ENCODE measurements at places on chromosomes 7 and 10.
A peak's percentile ranks its signal among the peaks of the same experiment; 100 is the strongest.

- no peak for DNase-seq
Measured at GRCh38 chr10:44984671-44985101, 6.1 kb upstream of the DEPP1 start.

DNA sequence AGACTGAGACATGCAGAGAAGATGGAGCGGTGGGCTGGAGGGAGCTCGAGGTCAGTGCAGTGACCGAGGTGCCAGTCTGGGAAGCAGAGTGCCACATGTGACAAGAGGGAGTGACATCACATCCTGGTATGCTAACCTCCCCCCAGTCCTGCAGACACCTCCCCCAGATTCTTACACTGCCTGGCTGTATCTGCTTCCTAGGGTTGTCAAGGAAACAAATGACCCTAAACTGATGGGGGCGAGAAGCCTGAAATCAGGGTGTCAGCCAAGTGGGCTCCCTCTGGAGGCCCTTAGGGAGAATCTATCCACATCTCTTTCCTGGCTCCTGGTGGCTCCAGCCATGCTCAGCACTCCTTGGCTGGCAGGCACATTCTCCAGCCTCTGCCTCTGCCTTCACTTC is 316.1 kb upstream of the ZMIZ1 start:
- DNase-seq: no peak

DNA sequence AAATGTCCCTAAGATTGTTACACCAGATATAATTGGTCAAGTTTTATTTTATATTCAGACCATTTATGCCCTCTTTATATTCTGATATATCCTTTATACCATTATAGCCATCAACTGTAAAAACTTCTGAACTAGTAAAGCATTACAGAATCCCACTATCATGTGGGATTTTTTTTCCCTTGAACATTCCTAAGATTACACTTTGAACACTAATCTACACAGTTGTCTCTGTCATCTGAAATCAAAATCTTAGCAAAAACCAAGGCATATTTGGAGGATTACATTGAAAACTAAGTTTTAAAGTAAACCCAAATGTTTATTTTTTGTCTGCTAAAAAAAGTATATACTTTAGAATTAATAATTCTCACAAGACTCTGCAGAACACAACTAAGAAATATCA is 116.2 kb upstream of the GPR22 start:
- DNase-seq: peak; percentile 41

GRCh38 chr7:33836797-33837355 is 68.5 kb upstream of the BMPER start:
- DNase-seq: no peak

- no peak for DNase-seq
Measured at GRCh38 chr7:70384024-70384423, 747.9 kb upstream of the GALNT17 start.

GRCh38 chr7:29149036-29149435 is 2.7 kb upstream of the CPVL start:
- DNase-seq: no peak

- peak; percentile 84 for DNase-seq
Measured at GRCh38 chr7:28052933-28053332, 127.7 kb downstream of the JAZF1 start.

DNA sequence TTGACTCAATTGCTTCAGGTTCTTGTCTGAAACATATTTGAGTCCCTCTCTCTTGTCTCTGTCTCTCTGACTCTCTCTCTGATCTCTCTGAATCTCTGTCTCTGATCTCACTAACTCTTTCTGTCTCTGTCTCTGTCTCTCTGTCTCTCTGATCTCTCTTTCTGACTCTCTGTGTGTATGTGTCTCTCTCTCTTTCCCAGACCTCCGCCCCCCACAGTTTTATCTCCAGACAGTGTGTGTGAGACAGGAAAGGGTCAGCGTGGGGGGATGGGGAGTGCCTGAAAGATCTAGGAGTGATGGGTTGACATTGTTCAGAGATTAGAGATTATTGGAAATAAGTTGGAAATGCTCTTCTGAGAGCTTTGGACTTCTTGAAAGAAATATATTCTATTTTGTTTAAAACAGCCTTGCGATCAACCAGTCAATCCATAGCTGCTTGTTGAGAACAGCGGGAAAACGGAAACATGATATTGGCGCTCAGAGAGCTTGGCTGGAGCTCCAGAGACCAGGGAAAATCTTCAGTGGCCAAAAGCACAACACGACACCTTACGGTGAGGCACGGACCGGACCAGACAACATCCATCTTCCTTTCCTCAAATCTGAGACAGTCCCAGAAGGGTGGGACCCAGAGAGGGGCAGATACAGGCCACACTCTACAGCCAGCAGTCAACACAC is 35.5 kb downstream of the CALML3 start:
- peak; percentile 30 for DNase-seq

DNA sequence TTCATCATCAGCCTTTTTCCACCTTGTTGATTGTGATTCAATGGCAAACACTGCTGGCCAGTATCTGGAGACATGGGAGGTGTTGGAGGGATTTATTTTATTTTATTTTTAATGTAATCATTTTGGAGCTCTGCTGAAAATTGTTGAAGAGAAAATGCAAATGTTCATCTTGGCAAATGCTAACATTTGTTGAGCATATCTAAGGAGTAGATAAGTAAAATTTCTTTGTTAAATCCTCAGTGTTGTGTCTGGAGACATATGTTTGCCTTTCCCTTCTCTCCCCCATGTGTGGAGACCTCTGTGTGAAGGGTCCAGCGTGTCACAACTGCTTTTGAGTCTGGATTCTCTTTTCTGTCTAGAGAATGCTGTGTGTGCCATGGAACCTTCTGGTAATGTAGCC is 300.3 kb downstream of the FZD1 start:
- DNase-seq: no peak

GRCh38 chr10:48603421-48604038 is 1.3 kb downstream of the ARHGAP22 start:
- no peak for DNase-seq

- peak; percentile 35 for DNase-seq
Measured at GRCh38 chr10:80196270-80196949, 8.9 kb downstream of the ANXA11 start.

- DNase-seq: no peak
Measured at GRCh38 chr10:124239134-124239533, 145.7 kb upstream of the CHST15 start.

- DNase-seq: no peak
Measured at GRCh38 chr7:117565226-117565625, 85.4 kb downstream of the CFTR start.

DNA sequence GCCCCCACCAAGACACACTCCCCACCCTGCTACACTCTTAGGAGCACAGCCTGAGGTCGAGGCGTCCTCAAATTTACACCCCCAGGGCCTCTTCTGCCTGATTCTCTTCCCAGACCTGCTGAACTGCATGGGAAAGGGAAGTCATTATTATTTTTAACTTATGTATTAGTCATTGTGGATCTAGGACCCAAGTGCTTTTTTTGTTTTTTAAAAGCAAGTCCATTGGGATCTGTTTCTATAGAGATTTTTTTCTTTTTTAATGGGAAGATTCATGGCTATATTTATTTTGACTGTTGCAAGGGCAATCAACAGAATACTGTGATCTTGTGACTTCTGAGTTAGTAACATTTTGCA is 203.8 kb downstream of the ZMYND11 start:
- no peak for DNase-seq

GRCh38 chr10:97791824-97792721 is 20.3 kb upstream of the SFRP5 start:
- DNase-seq: peak; percentile 41

- no peak for DNase-seq
Measured at GRCh38 chr7:35039343-35039742, 2.1 kb upstream of the DPY19L1 start.

DNA sequence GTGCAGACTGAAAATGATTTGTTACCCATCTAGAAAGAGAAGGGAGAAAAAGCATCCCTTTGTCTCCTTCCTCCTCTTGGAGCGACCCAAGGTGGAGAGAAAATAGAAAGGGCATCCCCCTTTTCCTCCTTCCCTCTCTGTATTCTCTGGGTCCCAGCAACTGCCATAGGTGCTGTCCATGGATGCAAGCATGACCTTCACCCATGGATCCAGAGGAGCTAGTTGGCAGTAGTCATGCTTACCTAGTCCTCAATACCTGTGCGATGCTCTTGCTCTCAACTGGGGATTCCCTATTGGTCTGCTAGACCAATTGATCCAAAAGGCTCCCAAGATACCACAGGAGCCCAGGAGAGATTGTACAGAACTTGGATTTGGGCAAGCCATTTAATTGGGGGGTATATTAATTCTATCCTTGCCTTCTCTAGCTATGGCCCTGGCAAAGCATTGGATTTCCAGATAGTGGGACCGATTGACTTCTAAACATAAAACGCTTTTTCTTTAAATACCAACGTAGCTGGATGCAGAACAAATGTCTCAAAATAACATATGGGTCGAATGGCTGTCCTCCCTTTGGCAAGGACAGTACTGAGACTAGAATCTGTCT is 547.8 kb upstream of the IGFBP3 start:
- peak; percentile 43 for DNase-seq

- peak; percentile 85 for DNase-seq
Measured at GRCh38 chr7:55325371-55325792, 39.8 kb upstream of the LANCL2 start.
